Effector memory CD8-positive, alpha-beta T cell (primary cell): ENCODE measurements at places on chromosomes 6 and 20.

DNA sequence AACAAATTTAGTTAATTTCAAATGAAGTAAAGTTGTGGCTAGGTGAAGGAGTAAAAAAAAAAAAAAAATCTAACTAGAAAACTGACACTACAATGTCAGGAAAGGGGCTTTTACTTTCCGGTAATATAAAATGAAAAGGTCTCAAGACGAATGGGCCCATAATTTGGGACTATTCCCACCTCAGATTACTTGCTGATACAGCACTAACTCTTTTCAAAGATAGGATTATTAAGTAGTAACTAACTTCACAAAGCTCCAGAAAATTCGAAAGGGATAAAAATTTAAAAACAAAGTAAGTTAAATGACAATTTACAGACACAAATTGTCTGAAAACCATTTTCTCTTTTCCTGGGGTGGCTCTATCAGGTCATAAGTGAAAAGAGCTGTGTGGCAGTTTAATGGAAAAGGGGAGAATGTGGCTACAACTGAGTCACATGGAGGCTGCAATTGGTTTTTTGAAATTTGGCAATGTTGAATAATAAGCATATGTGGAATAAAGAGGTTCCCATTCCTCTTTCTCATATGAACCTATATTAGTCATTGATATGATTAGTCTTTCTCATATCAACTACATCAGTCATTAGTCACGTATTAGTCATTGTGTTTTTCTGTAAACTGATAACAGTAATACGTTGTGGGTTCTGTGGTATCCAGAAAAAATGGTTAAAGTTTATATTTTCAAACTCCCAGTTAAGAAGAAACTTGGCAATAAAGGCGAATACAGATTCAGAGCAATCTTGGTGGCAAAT, 78.0 kb downstream of the RWDD2A start:
- DNase-seq: no peak

DNA sequence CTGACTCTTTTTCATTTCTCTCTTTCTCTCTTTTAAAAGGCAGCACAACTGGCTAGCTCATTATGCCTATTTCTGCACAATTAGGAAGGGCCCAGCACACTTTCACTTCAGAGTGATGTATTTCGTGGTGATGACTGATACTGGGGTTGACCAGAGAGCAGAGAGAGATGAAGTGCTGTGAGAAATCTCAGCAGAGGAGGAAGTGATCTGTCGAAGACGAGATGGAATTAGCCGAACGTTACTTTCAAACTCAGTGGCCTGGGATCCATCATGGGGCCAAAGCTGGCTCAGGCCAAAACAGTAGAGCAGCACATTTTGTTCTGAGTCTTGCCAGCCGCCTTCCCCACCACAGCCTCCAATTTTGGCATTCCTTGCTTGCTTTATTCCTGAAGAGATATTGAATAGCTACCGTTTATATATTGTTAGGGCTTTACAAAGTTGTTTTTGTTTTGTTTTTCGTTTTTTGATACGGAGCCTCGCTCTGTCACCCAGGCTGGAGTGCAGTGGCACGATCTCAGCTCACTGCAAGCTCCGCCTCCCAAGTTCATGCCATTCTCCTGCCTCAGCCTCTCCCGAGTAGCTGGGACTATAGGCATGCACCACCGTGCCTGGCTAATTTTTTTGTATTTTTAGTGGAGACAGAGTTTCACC, 213.2 kb upstream of the ECI2 start:
- DNase-seq: no peak

- DNase-seq: no peak
Observed at GRCh38 chr6:125477844-125478243, 176.1 kb upstream of the HDDC2 start.

GRCh38 chr6:137813308-137813970, 53.6 kb upstream of the TNFAIP3 start:
- no peak for DNase-seq

DNA sequence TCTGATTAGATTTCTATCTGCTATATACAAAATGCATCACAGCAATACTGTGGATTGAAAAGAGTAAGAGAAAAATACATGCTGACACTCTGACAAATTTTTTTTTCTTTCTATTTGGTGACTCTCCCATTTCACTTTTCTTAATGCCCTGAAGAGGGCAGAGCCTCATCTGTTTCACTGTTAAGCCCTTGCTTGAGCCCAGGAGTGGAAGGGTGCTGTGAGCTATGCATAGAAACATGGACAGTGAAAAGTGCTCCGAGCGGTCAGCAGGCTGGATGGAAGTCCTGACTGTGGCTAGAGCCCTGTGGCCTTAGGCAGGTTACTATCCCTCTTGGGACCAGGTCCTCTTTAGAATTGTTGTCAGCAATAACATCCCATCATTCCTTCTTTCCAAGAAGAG, 17.4 kb upstream of the CSE1L start:
- no peak for DNase-seq

- no peak for DNase-seq
Observed at GRCh38 chr6:78598966-78599365, 268.4 kb upstream of the IRAK1BP1 start.

GRCh38 chr20:44056010-44056698, 130.8 kb downstream of the JPH2 start:
- DNase-seq: peak; percentile 22

GRCh38 chr20:22611636-22612035, 27.3 kb upstream of the FOXA2 start:
- DNase-seq: no peak

DNA sequence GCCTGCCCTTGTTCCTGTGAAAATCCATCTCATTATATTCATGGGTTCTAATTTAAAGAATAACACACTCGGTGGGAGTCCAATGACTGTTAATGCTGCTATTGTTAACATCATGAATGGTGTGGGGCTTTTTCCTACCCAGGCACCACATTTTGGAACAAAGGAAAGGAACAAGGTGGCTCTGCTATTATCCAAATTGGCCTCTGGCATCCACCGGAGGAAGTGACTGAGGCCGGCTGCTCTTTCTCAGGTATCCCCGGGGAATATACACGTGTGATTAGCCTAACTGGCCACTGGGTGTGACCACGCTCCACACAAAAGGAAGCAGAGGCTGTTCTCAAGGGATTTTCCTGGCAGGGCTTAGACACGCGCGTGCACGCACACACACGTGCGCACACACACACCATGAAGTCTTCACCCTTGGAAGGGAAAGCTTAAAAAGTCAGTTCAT, 601.2 kb upstream of the ARID1B start:
- DNase-seq: no peak

DNA sequence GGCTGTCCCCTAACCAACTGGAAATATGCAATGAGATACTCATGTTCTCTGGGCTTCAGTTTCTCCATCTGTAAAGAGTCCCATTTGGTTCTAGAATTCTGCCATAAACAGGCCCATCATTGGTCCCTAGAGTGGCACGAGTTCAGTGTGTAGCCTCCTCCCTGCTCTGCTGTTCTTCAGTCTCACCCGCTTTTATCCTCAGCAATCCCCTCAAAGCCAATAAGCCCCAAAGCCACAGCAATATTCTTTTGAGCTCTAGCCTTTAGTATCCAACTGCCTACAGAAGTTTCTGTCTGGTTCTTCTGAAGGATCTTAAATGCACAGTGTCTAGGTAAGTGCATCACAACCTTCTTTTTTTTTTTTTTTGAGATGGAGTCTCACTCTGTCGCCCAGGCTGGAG, 9.8 kb upstream of the MRPS18A start:
- DNase-seq: no peak

DNA sequence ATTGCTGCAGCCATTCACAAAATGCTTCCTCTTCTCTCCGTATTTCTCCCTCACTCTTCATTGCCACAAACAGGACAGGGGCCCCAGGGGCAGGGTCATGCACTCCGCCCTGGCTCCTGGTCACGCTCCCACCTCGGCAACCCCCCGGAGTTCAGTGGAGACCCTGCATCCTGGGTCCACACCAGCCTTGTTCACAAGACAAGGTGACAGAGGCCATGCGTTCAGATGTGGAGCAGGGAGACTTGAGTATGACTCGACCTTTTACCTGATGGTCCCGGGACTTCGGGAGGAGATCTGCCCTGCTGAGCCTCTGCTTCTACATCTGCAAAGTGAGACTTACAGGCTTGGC, 49.4 kb downstream of the ANKRD60 start:
- DNase-seq: no peak

- no peak for DNase-seq
Observed at GRCh38 chr6:8130399-8130798, 28.1 kb upstream of the EEF1E1 start.

- DNase-seq: no peak
Observed at GRCh38 chr6:128525406-128525805, 5.0 kb upstream of the PTPRK start.

DNA sequence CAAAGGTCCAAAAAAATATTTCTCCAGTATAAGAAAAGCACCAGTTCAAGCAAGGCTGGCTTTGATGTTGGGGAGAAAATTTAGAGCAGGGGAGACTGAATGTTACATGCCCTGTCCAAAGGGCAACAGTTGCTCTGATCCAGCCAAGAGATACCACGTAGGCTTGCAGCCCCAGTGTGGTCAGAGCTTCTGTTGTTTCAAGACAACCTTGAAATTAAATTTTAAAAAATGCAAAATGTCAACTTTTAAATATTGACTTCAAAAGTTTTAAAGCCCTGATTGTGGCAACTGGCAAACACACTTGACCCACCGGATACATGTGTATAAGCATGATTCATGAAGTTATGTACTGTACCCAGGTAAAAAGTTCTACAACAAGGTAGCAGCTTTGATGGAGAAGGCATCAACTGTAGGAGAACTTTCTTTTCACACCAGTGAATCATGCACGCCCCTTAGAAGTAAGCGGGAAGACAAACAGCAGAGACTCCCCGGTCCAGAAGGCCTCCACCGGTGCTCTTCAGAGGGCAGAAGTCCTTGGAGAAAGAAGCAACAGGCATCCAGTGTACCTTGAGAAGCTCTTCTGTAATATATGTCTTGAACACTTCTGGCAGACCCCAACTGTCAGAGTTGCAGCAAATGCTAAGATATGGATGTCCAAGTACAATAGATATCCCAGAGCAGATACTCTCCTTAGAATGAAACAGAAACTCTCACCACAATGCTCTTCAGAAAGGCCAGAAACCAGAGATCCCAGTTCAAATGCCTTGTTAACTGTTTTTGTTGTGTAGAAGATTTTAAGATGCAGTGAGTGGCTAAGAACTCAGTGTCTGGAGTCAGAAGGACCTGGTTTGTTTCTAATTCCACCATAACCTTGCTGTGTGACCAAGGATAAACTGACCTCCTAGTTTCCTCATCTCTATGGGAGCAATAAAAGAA, 115.4 kb downstream of the BCAS1 start:
- no peak for DNase-seq

GRCh38 chr6:108113557-108114519, 39.3 kb upstream of the OSTM1 start:
- peak; percentile 37 for DNase-seq

- DNase-seq: no peak
Observed at GRCh38 chr6:108031968-108032367, 42.6 kb downstream of the OSTM1 start.

DNA sequence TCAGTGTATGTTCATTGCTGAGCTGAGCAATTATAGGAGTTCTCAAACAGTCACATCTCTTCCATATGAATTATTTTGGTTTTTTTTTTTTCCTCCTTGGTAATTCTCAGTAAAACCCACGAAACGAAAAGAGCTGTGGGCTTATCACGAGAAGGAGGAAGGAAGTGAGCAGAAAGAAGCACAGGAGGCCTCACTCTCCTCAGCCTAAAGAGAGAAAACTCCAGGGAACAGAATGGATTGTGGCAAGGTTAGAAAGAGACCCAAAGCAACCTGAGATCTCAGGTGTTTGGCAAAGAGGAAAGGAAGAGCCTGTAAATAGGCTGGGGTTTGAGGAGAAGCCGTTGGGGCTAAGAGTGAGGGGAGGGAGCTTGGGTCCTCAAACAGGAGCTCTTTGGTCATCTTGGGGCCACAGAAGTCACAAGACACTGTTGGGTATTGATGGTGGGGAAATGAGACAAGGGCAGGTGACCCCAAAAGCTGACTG, 67.8 kb upstream of the CITED2 start:
- no peak for DNase-seq

DNA sequence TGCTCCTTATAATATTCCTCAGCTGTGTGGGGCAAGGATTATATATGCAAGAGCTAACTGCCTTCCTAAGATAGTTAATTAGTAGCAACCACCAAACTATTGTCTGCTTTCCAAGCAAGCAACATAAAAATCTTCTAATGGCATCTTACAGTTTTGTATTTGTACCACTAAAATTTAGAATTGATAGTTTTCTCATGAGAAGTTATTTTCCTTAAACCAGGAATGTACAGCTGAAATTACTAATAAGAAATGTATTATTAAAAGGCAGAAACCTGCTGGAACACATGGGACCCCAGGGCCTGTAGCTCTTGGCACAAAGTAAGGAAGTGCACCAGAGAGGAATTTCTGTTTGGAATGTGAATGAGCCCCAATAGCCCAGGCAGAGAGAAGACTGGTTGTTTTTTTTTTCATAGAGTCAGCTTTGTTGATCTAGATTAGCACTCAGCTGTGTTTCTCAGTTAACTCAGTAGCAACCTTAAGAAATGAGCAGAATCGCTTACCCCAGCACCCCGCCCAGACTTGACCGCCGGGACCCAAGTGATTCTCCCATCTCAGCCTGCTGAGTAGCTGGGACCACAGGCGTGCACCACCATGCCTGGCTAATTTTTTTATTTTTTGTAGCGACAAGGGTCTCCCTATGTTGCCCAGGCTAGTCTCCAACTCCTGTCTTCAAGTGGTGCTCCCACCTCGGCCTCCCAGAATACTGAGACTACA, 2.6 kb downstream of the MGME1 start:
- DNase-seq: no peak

GRCh38 chr6:20833881-20834515, 299.7 kb downstream of the CDKAL1 start:
- DNase-seq: no peak

DNA sequence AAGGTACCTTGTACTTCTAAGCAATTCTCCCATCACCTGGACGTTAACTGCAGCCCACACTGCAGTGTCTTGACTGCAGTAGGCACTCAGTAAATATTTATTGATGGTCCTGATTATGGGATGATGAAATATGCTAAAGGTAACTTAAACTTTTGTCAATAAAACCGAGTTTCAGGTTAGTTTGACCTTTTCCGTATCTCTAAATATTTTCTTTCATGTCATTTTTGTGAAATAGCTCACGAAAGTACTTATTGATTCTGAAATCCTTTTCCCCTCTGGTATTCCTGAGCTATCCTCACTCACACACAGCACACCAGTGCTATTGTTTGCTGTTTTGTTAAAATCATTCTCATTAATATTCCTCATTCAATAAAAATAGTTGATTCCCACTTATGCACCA, 149.4 kb upstream of the ESR1 start:
- no peak for DNase-seq

DNA sequence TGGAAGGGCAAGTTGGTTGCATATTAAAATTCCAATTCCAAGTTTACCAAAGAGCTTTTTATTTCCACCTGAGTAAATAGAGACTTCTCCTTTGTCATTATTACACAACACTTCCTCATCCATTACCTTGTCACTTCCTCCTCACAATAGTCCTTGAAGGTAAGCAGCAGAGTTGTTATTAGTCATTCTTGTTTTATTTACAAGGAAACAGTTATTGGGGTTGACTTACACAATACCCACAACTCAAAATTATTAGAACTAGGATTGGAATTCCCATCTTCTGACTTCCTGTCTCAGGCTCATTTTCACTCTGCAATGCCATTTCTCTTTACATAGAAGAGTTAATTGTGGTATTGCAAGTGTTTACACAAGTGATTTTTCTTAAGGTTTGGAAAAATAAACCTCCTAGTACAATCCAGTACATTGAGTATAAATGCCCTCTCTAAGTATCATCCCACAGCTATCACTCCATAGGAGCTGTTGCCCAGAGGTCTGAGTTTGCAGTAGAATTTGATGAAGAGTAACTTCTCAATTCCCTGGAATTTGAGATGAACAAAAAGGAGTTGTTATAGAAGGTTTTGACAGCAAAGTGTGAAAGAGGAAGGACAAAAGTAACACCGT, 28.9 kb upstream of the MTRF1L start:
- no peak for DNase-seq
